ENCODE measurements at places on chromosomes 1 and 21. TPM values are rescaled to one million over a fixed set of nuclear protein-coding genes. Genes with fewer than 3 reads are reported as not detected.

DNA sequence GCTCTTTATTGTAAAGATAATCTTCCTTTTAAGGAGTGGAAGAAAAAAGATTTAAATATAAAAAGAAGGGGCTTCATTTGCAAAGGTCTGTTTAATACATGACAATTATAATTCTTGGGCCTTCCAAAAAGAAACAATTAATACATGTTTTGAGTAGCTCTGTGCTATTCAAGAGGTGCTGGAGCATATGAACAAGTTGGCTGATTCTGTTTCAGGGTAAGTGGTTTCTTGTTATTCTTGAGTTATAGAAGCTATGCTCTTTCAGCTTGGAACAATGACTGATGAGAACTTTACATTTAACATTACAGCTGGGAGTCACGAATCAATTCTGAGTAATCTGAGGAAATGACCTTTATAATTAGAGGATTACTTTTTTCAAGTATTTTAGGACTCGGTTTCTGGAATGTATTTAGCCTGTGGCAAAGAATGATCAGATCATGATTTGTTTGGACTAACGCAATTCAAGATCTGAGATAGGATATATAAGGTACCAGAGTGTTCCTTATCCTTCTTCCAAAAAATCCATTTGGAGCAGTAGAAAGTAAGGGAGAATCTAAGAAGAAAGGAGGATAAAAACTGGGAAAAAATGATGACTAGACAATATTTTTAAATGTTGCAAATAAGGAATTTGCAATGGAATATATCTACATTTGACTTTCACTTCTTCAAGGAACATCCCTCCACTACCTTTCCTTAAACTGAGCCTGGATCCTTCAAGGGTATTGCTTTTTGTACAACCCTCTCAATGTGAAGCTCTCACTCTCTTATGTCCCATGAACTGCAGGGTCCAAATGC, 77.1 kb upstream of the KCTD3 start:
- H3K36me3 ChIP-seq = no peaks in the 10 kb centered on the region
- no peak overlapping the region for H3K4me3 ChIP-seq
- no peaks in the 10 kb centered on the region for H3K27me3 ChIP-seq

- H3K4me3 ChIP-seq = peak overlapping the region; percentile 92
- no peak for DNase-seq
- H3K36me3 ChIP-seq = peaks cover 34% of the 10 kb centered on the region
- H3K27ac ChIP-seq = peak overlapping the region; percentile 3
- no peaks in the 10 kb centered on the region for H3K27me3 ChIP-seq
Measured at GRCh38 chr1:203308328-203308922, 3.1 kb downstream of the BTG2 start.

GRCh38 chr1:193568512-193568911, 382.1 kb upstream of the B3GALT2 start:
- H3K4me1 ChIP-seq = no peaks in the 10 kb centered on the region
- no peak overlapping the region for H3K4me3 ChIP-seq
- no peaks in the 10 kb centered on the region for H3K27me3 ChIP-seq
- no peak for DNase-seq
- no peak overlapping the region for H3K27ac ChIP-seq
- no peaks in the 10 kb centered on the region for H3K36me3 ChIP-seq

DNA sequence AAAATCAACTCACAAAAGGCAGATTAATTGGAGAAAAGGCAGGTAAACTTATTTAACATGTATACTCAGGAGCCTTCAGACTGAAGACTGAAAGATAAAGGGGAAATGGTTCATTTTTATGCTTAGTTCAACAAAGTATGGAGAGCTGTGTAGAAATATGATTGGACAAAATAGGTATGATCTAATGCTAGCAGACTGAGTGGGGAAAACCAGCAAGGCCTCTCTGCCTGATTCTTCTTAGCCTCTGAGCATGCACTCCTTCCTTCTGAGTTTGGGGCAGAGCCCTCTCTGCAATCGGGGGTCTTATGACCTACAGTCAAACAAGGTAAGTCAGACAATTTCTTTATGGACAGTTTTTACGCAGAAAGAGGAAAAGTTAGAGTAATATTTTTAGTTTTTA, 38.8 kb upstream of the SUCO start:
- peaks cover 31% of the 10 kb centered on the region for H3K4me1 ChIP-seq
- no peak overlapping the region for H3K4me3 ChIP-seq
- H3K27me3 ChIP-seq = peaks cover 4% of the 10 kb centered on the region

Gene GLIS1
- 0.34 TPM for total RNA-seq

Gene ZNF695
- 0.70 TPM for total RNA-seq

Gene SLAMF6
- not detected for total RNA-seq

Data from suprapubic skin (tissue), 4 donors.